Ascending aorta (tissue), 2 donors: ENCODE measurements at places on chromosomes 4 and X.

GRCh38 chrX:21398426-21398825 is 24.2 kb downstream of the CNKSR2 start:
- no peaks in the 10 kb centered on the region for H3K36me3 ChIP-seq
- DNase-seq = no peak
- H3K4me3 ChIP-seq = no peak overlapping the region
- H3K27me3 ChIP-seq = no peaks in the 10 kb centered on the region

- no peak overlapping the region for H3K27ac ChIP-seq
- no peak for DNase-seq
- H3K4me1 ChIP-seq = no peaks in the 10 kb centered on the region
- H3K27me3 ChIP-seq = no peaks in the 10 kb centered on the region
Observed at GRCh38 chrX:41858161-41858775, 65.1 kb downstream of the CASK start.

DNA sequence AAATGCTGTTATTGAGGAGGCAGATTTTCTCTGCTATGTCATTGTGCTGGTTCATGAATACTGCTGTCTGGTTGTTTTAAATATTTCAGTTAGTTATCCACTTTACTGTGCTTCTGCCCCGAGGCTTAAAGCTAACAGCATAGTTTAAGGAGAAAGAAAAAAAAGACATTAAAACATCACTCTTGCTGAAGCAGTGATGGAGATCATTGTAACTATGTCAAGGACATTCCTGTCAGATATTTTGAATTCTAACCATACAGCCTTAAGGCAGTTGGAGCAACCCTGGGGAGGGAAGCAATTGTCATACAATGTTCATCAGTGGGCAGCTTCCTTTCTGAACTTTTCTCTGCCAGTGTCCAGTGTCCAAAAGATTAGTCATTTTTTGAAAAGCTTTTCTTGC is 199.0 kb upstream of the DDX53 start:
- H3K27me3 ChIP-seq = no peaks in the 10 kb centered on the region
- no peak overlapping the region for H3K27ac ChIP-seq
- no peak overlapping the region for H3K4me3 ChIP-seq
- H3K36me3 ChIP-seq = no peaks in the 10 kb centered on the region
- no peak for DNase-seq

DNA sequence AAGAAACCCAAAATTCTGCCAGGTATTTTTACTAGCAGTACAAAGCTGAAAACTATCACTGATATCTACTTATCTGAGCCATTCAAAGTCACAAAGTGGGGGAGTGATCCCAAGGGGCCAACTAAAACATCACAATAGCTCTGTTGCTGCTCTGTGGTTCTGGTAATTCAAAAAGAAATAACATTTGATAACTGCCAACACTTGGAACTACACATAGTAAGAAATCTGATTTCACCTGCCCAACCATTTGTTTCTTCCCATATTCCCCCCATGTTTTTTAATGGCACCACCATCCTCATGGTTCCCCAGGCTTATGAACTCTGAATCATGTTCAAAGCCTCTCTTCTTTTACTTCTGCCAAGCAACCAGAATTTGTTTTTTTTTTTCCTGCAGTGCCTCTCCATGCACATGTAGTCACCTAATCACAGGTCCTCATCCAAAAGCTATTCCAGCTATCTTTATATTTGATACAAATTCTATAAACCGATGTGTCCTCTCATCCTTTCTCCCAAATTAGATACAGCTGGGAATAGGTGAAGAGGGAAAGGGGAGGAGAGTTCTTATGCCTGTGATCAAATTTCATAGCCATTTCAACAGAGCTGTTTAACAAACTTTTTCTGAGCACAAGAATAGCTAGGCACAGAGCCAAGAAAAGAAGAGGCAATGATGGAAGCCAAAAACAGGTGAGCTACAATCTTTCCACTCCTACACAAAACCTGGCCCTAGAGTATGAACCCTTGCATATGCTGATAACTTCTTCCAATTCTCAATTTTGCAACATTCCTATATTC is 7.7 kb downstream of the AMMECR1 start:
- no peaks in the 10 kb centered on the region for H3K36me3 ChIP-seq
- H3K27ac ChIP-seq = no peak overlapping the region
- H3K4me3 ChIP-seq = no peak overlapping the region
- DNase-seq = no peak
- no peaks in the 10 kb centered on the region for H3K27me3 ChIP-seq
- H3K4me1 ChIP-seq = no peaks in the 10 kb centered on the region

GRCh38 chr4:145694929-145695328 is 15.0 kb downstream of the C4orf51 start:
- H3K4me3 ChIP-seq = no peak overlapping the region
- DNase-seq = no peak
- H3K27me3 ChIP-seq = no peaks in the 10 kb centered on the region

- no peaks in the 10 kb centered on the region for H3K36me3 ChIP-seq
- H3K27ac ChIP-seq = no peak overlapping the region
- no peak overlapping the region for H3K4me3 ChIP-seq
- H3K4me1 ChIP-seq = no peaks in the 10 kb centered on the region
- H3K27me3 ChIP-seq = no peaks in the 10 kb centered on the region
Observed at GRCh38 chrX:64151911-64152310, 53.6 kb downstream of the AMER1 start.

GRCh38 chrX:112896051-112896450 is 55.4 kb upstream of the AMOT start:
- H3K27me3 ChIP-seq = no peaks in the 10 kb centered on the region
- no peaks in the 10 kb centered on the region for H3K4me1 ChIP-seq
- H3K27ac ChIP-seq = no peak overlapping the region
- no peaks in the 10 kb centered on the region for H3K36me3 ChIP-seq
- DNase-seq = no peak

DNA sequence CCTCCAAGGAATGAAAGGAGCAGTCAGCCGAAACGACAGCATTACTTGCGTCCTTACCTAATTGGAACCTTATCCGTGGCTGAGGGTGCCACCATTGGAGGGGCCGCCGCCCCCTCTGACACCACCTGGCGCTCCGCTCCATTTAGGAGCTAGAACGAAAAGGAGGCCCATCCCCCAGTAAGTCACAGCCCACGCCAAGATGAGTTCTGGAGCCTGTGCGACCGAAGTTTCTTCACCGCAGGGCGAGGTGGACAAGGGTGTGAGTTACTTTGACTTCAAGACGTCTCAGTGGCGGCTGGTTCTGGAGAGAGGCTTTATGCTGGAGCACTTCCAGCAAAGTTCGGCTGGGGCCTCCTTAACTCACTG is 729 bp upstream of the IRF2 start:
- DNase-seq = peak; percentile 82
- peak overlapping the region; percentile 98 for H3K27ac ChIP-seq
- H3K4me3 ChIP-seq = peak overlapping the region; percentile 95
- no peaks in the 10 kb centered on the region for H3K4me1 ChIP-seq
